ENCODE measurements at places on chromosomes 7 and 10.

GRCh38 chr10:79445977-79446757, 743 bp upstream of the ZCCHC24 start:
- DNase-seq: no peak

DNA sequence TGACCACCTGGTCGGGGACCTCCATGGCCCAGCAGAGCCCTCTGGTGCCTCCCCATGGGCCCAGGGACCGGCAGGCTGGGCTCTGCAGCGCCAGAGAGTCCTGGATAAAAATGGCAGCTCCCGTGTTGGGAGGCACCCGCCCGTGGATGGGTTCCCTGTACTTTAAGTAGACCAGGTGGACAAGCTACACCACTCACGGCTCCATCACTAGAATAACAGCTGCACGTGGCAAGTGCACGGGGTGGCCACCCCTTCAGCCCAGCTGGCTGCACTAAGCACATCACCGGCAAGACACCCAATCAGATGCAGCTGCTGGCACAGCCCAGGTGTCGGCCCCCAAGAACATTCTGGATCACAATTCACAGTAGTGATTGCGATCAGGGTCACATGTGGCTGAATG, 69.8 kb downstream of the DIP2C start:
- no peak for DNase-seq

- no peak for DNase-seq
Measured at GRCh38 chr7:23345601-23346000, 46.5 kb downstream of the MALSU1 start.

- no peak for DNase-seq
Measured at GRCh38 chr7:110557-111232, 81.7 kb upstream of the FAM20C start.

- no peak for DNase-seq
Measured at GRCh38 chr7:158431055-158431940, 156.3 kb downstream of the PTPRN2 start.

DNA sequence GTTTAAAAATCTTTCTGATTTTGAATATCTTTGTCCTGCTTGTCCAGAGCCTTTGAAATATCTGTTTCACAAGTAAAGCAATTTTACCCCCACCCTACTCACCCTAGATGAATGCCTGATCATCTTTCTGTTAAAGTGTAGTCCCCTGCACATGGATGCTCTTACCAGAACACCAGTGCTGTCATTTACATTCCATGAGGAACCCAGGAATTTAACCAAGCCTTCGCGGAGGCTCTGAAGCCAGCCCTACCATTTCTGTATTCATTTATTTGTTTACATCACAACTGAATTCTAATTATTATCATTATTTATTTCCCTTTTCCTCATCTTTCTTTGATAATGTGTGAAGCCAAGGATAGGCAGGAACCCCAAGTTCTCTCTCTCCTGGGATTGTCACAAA, 167.8 kb upstream of the MYO3A start:
- no peak for DNase-seq

GRCh38 chr10:67794256-67794655, 43.7 kb downstream of the DNAJC12 start:
- no peak for DNase-seq

DNA sequence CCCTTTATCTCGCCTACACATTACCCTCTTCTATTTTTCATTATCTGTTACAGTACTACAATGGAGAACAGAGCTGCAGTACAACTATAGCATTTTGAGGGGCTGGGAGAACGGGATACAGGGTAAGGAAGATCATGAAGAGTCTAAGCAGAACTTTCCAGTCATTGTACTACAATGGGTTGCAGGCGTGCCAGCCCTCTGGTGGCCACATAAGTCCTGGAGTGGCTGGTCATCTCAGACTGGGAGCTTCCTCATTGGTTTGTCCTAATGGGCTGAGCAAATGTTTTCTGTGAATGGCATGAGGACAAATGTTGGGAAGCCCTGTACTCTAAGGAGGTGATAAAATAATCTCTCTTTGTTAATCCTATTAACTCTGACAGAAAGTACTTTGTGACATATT, 33.0 kb downstream of the TMEM106B start:
- DNase-seq: no peak

GRCh38 chr7:37054624-37055241, 330.4 kb upstream of the AOAH start:
- no peak for DNase-seq

DNA sequence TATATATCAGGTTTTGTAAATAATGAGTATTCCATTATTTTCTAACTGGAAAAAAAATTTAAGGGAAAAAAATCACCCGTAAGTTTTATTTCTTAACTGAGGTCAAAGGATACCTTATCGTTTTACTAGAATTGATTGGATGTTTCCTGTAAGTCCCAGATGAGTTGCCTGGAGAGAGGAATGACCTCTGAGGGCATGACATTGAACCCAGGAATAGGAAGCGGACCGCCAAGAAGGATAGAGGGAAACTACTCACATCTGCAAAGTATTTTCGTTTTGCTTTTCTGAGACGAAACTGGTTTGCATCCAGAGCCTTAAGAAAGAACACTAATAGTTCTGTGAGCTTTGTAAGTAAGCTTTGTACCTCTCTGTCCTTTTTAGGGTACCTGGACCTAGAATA, 17.4 kb downstream of the RABGEF1 start:
- DNase-seq: no peak

GRCh38 chr10:13247246-13247645, 13.1 kb upstream of the UCMA start:
- DNase-seq: no peak

DNA sequence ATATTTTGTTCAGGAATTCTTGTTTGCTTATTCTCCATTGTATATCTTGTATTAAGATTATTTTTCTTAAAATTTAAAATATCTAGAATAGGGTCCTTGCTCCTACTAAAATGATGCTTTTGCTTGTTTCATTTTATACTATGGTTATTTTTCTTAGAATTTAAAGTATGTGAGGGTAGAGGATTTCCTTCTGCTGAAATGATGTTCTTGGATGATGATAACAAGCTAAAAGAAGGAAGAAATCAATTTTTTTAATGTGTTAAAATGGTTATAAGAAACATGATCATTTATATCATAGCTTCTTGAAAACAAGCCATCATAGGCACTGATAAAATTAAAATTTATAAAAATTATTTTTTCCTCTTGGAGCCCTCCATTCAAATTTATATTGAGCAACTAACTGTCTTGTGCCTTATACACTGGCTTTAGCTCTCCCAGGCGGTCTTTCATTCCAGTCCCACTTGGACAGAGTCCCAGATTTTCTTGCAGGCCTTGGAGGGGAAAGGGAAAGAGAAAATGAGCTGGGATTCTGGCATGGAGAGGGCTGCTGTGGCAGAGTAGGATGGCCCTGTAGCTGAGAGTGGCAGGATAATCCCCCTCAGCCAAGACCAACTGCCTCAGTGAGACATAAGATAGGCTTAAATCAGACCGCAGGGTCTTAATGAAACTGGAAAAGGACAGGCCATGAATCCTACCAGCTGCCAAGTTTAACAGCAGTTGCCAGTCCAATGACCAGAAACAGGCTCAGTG, 60.2 kb downstream of the DNAJB9 start:
- DNase-seq: no peak

DNA sequence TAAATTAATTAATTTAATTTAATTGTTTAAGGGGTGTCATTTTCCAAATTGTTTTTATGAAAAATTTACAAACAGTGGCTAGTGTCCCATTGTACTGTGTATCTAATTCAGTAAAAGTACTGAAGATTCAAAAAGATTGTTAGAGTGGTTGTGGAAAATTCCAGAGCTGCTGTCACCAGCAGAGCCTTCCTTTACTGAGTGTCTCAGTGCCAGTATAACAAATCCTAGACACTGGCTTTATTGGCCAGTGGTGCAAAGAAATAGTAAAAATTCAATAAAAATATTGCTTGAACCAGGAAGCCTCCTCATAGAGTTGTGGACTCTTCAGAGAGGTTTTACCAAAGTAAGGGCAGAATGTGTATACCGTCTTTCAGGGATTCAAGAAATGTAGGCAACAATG, 23.1 kb upstream of the HERPUD2 start:
- DNase-seq: no peak

DNA sequence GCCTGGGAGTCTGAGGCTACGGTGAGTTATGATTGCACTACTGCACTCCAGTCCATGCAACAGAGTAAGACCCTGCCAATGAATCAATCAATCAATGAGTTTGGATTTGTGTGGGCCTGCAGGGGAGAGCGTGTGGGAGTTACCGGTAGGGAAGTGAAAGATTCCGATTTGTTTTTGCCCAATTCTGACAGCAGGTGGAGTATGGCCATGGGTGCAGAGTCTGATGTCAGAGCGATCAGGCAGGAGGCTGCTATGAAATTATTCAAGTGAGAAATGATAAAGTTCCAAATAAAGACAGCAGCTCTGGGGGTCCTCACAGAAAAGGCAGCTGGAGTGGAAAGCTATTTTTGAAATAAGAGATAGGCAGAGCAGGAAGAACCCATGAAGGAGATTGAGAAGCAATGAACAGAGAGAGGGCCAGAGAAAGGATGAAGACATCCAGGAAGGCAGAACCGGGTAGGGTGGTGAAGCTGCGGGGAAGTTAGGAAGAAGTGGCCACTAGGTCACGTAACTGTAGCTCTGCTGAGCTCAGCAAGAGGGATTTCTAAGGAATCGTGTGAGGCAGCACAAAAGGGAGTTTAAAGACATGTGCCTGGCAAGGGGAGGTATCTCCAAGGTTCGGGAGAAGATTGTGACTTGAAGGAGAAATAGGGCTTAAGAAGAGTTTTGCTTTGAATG, 93.7 kb upstream of the NMT2 start:
- peak; percentile 24 for DNase-seq

DNA sequence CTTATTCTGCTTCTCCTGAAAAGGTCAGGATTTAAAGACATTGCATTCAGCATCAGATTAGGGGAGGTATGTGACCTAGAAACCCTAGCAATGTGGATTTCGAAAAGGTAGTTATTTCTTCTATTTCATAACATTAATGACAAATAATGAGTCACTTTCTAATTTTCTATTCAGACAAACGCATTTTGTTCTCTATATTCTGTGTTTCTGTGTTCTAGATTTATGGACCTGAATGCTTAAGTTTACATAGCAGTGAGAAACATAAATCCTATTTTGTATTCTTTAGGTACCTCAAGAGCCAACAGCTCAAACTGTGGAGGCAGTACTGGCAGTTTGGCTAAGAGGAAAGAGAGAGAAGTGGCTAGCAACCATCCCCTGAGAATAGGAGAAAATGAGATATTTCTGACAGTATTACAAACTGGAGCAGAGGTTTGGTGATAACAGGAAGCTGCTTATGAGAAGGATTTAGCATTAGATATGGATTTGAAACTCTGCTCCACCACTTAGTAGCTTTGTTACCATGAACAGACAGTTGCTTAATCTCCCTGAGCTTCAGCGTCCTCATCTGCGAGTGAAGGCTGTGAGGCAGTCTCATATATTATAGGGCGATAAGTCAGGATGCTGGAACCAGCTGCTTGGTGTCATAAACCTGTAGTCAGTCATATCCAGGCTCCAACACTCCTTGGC, 28.2 kb downstream of the CDK14 start:
- no peak for DNase-seq

DNA sequence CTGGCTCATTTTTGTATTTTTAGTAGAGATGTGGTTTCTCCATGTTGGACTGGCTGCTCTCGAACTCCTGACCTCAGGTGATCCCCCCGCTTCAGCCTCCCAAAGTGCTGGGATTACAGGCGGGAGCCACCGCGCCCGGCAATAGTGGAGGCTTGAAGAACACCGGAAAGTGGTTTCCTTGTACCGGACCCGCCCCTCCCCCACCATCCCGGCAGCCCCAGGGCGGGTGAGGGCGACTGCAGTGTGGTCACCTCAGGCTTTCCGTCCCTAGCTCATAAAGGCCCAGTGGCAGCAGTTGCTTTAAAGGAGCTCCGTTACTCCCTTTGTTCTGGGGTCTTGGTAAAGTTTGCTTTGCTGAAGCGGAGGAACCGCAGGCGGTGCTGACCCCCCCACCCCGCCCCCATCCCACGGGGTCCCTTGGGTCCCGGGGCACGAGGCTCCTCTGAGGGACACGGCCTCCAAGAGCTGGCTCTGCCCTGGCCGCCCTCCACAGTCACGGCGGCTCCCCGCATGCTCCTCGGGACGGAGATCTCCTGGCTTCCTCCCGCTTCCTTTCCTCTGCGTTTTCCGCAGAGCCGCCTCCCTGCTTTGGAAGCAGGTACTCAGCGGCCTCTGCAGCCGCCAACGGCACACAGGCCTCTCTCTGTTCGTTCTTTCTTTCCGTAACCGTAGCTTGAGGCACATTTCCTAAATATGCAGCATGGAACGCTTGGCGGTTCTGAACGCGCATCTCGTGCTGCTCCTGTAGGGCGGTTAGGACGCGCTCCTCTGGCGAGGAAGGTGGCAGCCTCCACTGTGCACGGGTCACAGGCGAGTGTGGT, 77.3 kb downstream of the DNAJB6 start:
- DNase-seq: no peak

- no peak for DNase-seq
Measured at GRCh38 chr10:83515001-83515400, 624.3 kb upstream of the GHITM start.

DNA sequence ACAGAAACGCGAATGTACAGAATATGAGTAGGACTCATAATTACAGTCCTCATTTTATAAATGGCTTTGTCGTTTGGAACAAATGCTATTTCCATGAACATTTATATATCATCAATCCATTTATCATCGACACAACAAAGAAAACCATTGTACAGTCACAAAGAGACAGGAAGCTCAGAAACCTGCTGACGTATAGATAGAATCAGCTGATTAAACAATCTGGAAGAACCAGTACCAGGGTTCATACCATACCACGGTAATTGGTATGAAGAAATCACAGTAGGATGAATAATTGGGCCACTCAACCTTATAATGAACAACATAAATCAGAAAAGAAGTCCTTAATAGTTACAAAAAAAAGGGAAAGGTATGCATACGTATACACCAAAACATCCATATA, 295.0 kb downstream of the PARD3 start:
- DNase-seq: no peak

DNA sequence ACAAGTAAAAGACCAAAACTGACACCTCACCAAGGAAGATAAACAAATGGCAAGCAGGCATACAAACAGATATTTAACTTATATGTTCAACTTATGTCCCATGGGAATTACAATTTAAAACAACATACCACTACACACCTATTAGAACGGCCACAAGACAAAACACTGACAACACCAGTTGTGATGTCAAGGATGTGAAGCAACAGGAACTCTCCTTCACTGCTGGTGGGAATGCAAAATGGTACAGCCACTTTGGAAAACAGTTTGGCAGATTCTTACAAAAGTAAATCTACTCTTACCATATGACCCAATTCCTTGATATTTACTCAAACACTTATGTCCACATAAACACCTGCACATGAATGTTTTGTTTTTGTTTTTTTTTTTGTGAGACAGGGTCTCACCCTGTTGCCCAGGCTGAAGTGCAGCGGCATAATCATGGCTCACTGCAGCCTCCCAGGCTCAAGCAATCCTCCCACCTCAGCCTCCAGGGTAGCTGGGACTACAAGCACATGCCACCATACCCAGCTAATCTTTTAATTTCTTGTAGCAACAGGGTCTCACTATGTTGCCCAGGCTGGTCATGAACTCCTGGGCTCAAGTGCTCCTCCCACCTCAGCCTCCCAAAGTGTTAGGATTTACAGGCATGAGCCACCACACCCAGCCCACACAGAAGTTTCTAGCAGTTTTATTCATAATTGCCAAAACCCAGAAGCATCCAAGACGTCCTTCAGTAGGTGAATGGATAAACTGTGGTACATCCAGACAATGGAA, 27.3 kb downstream of the HERC4 start:
- DNase-seq: no peak

- no peak for DNase-seq
Measured at GRCh38 chr7:101390901-101391301, 28.2 kb downstream of the COL26A1 start.

All from CD4-positive, alpha-beta T cell (primary cell).